ENCODE measurements at places on chromosomes 16 and 17.

DNA sequence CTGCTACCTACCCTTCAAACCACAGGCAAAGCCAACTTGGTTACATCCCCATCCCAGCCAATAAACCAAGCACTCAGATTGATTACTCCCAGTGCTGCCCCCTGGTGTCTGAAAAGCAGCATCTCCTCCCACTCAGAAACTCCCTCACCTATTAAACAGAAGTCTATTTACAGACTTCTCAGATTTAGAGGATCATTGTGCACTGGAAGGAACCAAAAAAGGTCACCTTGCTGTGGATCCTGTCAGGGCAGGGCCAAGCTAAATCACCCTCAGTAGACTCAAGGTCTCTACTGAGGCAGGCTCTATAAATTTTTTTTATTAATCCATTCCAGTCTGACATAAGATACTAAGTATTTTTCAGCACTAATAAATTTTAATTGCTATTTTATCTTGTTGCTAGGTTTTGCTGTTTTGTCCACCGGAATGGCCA is 17.6 kb downstream of the HIGD1B start:
- DNase-seq = no peak

DNA sequence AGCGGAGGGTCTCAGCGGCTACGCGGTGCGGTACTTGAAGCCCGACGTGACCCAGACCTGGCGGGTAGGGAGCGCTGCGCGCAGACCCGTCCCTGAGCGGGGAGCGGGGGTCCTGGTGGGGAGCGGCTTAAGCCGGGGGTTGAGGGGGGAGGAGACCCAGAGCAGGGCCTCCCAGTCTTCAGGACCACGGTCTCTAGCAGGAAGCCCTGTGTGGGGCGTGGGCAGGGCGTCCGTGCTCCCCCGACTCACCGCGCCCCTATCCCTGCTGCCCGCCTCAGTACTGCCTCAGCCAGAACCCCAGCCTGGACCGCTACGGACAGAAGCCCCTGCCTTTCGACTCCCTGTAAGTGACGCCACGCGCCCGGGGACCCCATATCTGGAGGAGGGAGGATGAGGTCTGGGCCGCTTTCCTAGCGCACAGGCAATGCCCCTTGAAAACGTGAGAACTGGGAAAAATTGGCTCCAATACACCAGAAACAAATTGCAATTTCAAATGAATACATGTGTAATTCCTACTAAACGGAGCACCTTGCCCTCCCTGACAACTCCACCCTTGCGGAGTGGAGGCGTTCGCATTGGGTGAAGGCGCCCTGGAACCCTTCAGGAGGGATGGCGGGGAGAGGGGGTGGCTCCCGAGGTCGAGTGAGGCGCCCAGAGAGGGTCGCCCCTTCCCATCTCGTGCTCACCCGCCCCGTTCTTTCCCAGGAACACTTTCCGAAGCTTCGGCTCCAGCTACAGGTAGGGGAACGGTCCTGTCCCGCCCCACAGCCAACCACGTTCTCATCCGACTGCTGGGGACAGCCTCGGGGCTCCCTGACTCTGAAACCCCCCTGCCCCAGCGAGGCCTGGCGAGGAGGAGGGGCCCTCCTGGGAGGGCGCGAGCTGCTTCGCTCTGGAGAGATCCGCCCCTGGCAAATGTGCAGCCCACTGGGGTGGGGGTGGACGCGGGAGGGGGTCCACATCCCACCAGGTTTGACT is 14.6 kb upstream of the CNGB1 start:
- DNase-seq = no peak

- DNase-seq = no peak
Observed at GRCh38 chr17:80561541-80562114, 17.0 kb downstream of the RPTOR start.

DNA sequence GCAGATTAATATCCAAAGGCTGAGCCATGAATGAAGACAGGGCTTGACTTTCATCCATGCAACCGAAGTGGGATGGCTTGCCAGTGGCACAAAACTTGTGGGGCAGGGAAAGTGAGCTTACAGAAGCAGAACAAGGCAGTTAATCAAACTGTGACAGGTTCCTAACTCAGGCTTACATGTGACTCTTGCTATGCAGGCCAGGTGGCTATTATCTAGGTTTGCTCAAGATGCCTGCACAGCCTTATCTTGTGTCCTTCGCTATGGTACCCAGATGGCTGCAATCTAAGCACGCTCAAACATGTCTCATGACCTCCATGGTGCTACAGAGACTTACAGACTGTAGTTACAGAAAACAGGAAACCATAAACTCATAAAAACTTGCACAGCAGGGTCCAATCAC is 8.6 kb upstream of the DNAH9 start:
- DNase-seq = no peak

DNA sequence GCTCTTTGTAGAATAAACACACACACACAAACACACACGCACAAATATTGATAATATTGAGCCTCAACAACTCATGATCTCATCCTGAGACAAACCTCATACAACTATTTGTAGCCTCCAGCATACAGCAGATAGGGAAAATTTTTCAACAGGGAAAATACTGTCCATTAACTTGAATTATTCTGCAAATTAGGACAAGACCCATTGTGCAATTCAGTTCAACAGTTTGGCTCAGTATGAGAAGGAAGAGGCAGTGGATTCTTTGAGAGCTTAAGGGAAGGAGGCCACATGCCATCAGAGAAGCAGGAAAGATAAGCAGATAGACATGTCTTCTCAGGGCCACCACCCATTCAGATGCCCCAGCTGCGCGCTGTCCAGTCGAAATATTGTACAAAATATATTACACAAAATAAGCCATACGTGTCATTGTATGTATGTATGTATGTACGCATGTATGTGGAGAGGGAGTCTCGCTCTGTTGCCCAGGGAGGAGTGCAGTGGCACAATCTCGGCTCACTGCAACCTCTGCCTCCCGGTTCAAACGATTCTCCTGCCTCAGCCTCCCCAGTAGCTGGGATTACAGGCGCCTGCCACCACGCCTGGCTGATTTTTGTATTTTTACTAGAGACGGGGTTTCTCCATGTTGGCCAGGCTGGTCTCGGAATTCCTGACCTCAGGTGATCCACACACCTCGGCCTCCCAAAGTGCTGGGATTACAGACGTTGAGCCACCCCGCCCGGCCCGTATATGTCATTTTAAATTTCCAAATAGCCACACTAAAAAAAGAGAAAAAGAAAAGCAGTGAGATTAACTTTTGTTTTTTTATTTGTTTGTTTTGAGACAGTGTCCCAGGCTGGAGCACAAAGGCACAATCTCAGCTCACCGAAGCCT is 1.8 kb downstream of the ZC3H7A start:
- no peak for DNase-seq

GRCh38 chr16:52316241-52316640 is 230.7 kb downstream of the TOX3 start:
- DNase-seq = no peak

GRCh38 chr16:57335366-57335765 is 23.2 kb upstream of the CCL22 start:
- no peak for DNase-seq

GRCh38 chr17:50266384-50267073 is 7.7 kb upstream of the TMEM92 start:
- no peak for DNase-seq

DNA sequence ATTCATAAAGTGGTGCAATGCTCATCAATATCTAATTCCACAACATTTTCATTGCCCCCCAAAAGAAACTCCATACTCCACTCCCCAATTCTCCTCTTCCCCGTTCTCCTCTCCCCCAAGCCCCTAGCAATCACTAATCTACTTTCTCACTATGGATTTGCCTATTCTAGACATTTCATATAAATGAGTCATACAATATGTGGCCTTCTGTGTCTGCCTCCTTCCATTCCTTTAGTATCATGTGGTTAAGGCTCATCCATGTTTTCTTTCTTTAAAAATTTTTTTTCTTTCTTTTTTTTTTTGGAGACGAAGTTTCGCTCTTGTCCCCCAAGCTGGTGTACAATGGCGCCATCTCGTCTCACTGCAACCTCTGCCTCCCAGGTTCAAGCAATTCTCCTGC is 56.3 kb upstream of the HAS3 start:
- DNase-seq = no peak

DNA sequence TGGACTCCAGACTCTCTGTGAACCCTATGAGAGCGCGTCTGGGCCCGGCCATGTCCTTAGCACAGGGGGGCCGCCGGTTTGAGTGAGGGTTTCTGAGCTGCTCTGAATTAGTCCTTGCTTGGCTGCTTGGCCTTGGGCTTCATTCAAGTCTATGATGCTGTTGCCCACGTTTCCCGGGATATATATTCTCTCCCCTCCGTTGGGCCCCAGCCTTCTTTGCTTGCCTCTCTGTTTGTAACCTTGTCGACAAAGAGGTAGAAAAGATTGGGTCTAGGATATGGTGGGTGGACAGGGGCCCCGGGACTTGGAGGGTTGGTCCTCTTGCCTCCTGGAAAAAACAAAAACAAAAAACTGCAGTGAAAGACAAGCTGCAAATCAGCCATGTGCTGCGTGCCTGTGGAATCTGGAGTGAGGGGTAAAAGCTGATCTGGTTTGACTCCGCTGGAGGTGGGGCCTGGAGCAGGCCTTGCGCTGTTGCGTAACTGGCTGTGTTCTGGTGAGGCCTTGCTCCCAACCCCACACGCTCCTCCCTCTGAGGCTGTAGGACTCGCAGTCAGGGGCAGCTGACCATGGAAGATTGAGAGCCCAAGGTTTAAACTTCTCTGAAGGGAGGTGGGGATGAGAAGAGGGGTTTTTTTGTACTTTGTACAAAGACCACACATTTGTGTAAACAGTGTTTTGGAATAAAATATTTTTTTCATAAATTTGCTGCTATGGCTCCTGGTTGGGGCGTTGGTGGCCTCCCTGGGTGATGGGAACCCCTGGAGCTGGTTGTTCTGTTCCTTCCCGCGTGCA is 23.1 kb downstream of the STAT5A start:
- no peak for DNase-seq

GRCh38 chr16:58025351-58026138 is at the start of gene MMP15:
TSS of gene MMP15 (plus strand) at chr16:58025754. CDS start at chr16:58026351, 597 bp downstream.
- peak; percentile 10 for DNase-seq

DNA sequence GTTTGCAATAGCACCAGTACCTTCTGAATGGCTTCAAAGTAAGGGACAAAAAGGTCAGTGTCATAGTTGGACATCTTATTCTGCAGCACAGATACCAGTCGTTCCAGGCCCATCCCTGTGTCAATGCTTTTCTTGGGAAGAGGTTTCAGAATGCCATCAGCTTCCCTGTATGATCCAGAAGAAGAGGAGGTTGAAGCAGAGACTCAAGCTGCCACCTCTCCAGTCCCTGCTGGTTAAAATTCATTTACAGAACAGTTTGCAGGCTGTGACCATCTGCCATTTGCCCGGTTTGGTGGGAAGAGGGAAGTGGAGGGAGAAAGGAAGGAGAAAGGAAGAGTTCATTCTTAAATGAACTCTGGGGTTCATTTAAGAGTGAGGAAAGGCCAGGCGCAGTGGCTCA is 18.4 kb upstream of the EXOSC6 start:
- DNase-seq = no peak

- DNase-seq = no peak
Observed at GRCh38 chr17:41619036-41619926, 5.1 kb downstream of the KRT17 start.

DNA sequence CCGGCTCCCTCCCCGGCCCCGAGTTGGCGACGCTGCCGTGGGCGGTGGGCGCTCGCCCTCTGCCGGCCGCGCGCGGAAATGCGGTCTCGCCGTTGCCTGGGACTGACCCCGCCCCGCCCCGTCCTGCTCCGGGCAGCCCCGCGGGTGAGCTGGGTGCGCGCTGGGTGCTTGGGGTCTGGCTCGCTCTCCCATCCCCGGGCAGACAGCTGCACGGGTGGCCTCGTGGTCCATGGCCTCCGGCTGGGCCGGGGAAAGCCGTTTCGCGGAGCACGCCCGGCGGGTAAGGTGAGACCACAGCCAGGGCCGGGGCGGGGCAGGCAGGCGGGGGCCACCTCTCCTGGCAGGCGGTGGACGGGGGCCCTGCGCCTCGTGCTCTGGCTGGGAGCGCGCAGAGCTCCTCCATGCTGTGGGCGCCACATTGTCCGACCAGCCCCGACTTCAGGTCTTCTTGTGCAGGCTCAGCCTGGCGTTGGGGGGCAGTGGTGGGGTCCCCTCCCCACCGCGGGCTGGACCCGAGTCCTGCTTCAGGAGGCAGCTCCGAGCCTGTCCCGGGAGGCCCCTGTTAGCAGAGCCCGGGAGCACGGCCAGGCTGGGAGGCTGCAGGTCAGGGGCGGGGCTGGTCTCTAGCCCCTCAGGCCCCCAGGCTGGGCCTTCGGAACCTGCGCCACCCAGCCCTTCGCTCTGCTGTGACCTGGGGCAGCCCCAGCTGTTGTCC is 7.0 kb upstream of the C1QTNF8 start:
- DNase-seq = no peak

DNA sequence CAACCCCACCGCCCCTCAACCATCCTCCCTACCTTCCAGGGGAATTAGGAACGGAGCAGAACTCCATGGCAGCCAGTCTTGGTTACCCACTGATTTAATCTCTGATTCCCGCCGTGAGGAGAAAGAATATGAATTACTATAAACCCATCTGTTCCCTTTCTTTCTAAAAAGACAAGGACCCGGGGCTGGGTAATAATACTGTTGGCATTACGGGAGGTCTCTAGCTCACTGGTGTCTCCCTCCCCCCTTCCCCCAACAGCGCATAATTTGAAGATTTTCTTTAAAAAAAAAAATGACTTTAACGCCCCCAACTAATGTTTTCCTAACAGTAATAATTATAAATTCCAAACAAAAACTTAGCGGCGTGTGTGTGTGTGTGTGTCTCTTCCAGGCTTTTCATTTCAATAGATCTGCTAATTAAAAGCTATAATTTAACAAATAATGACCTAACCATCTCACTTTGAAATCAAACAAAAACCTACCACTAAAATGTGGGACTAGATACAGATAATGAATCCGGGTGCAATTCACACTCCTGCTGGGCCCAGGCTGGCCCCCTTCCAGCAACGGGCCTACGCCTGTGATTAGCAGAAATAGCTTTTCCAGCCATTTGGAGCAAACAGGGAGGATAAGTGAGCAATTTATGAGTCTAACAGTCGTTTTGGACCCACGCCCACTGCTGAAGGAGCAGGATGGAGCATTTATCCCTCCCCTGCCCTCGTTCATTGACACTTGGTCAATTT is 18.2 kb upstream of the BHLHA9 start:
- no peak for DNase-seq

- DNase-seq = no peak
Observed at GRCh38 chr17:77528516-77529327, 388.0 kb downstream of the SEC14L1 start.

GRCh38 chr16:17753434-17753833 is 282.7 kb upstream of the XYLT1 start:
- no peak for DNase-seq

GRCh38 chr17:42895185-42895555 is 5.4 kb upstream of the G6PC1 start:
- no peak for DNase-seq

GRCh38 chr17:58273453-58274104 is 7.2 kb downstream of the MPO start:
- no peak for DNase-seq

- no peak for DNase-seq
Observed at GRCh38 chr17:72751746-72752145, 340.7 kb downstream of the SLC39A11 start.

- DNase-seq = no peak
Observed at GRCh38 chr17:64092952-64093451, 36.9 kb downstream of the ERN1 start.
